SK-N-SH (cell line): ENCODE measurements at places on chromosomes 2 and 18. TPM values are rescaled to one million over a fixed set of nuclear protein-coding genes. Genes with fewer than 3 reads are reported as not detected.

Gene CHRNA1
- polyA plus RNA-seq = 0.02 and 0.08 TPM in 2 replicates

Gene TRABD2A
- polyA plus RNA-seq = 3.0 and 3.8 TPM in 2 replicates

Gene NEURL3
- 0.05 and 0.08 TPM in 2 replicates for polyA plus RNA-seq

Gene TTC39C
- polyA plus RNA-seq = 8.6 and 9.8 TPM in 2 replicates

Gene AP1S3
- 4.8 and 6.1 TPM in 2 replicates for polyA plus RNA-seq

Gene DIS3L2
- 16.4 and 17.9 TPM in 2 replicates for polyA plus RNA-seq

Gene ADRA2B
- not detected in 2 replicates for polyA plus RNA-seq

Gene TMEFF2
- 5.4 and 5.8 TPM in 2 replicates for polyA plus RNA-seq

Gene SKA1
- polyA plus RNA-seq = 4.3 and 4.5 TPM in 2 replicates

Gene SATB2
- polyA plus RNA-seq = 0.06 and 0.13 TPM in 2 replicates

Gene COL4A4
- polyA plus RNA-seq = not detected in 2 replicates

Gene EVX2
- not detected in 2 replicates for polyA plus RNA-seq

Gene MZT2B
- 168 and 222 TPM in 2 replicates for polyA plus RNA-seq

Gene SDC1
- polyA plus RNA-seq = 105 and 122 TPM in 2 replicates

Gene ABCG5
- not detected in 2 replicates for polyA plus RNA-seq

Gene CNOT11
- polyA plus RNA-seq = 38.4 and 42.2 TPM in 2 replicates

Gene LRATD1
- 0.84 and 0.89 TPM in 2 replicates for polyA plus RNA-seq

Gene CABLES1
- polyA plus RNA-seq = 1.8 and 2.2 TPM in 2 replicates

Gene NFE2L2
- 40.9 and 61.9 TPM in 2 replicates for polyA plus RNA-seq

Gene SPDYA
- polyA plus RNA-seq = 0.10 TPM in 1 of 2 replicates, not detected in the other

Gene MC4R
- polyA plus RNA-seq = 0.21 and 0.62 TPM in 2 replicates

Gene SMYD1
- polyA plus RNA-seq = 0.06 TPM in 1 of 2 replicates, not detected in the other

Gene ALPG
- not detected in 2 replicates for polyA plus RNA-seq

Gene GYPC
- not detected in 2 replicates for polyA plus RNA-seq

Gene SLC9A4
- 0.07 and 0.11 TPM in 2 replicates for polyA plus RNA-seq

Gene LTBP1
- 467 and 564 TPM in 2 replicates for polyA plus RNA-seq

Gene ATOH8
- 5.6 and 6.4 TPM in 2 replicates for polyA plus RNA-seq

Gene PCARE
- polyA plus RNA-seq = not detected in 2 replicates

Gene TNS1
- 10.5 and 12.1 TPM in 2 replicates for polyA plus RNA-seq

Gene TUBA3E
- polyA plus RNA-seq = not detected in 2 replicates

Gene FAM237A
- not detected in 2 replicates for polyA plus RNA-seq

Gene DLGAP1
- polyA plus RNA-seq = not detected in 2 replicates

Gene ONECUT2
- polyA plus RNA-seq = 0.10 and 0.16 TPM in 2 replicates

Gene NBEAL1
- 3.3 and 6.2 TPM in 2 replicates for polyA plus RNA-seq

Gene POTEC
- not detected in 2 replicates for polyA plus RNA-seq

Gene POTEE
- polyA plus RNA-seq = 0.03 TPM in 1 of 2 replicates, not detected in the other

Gene PRKAG3
- polyA plus RNA-seq = not detected in 2 replicates

Gene CAVIN2
- 1.5 and 1.7 TPM in 2 replicates for polyA plus RNA-seq

Gene SGPP2
- 0.03 TPM in 2 replicates for polyA plus RNA-seq

Gene VWC2L
- not detected in 2 replicates for polyA plus RNA-seq
